ENCODE measurements at places on chromosomes 5 and 9.
A peak's percentile ranks its signal among the peaks of the same experiment; 100 is the strongest.

GRCh38 chr9:135030566-135031226 is 56.8 kb upstream of the OLFM1 start:
- no peak for DNase-seq

GRCh38 chr9:105168870-105169319 is 75.6 kb upstream of the SLC44A1 start:
- DNase-seq = no peak

DNA sequence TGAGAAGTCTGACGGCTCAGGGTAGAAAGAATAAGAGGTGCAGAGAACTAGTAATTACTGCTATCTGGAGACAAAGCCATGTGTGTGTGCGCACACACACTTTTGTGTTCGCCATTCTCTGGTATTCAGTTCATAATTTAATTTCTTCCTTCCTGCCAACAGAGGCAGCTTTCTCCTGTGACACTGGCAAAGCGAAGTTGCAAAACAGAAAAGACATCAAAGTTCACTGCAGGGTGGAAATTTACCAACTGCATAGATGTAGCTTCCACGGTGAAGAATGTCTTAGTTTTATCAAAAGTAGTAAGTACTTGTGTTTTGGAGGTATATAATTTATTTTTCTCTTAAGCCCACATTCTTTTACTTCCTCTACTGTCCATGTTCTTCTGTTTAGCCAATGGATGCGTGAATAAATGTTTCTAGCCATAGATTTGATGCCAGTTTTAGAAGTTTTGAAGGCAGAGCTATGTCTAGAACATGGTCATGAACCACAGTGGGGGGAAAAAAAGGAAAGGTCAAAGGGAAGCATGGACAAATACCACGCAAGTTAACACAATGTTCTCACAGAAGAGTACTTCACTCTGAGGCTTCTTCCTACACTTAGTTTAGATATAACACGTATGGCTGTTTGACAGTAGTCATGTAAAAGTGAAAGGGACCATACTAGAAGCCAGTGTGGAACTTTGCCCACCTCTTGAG is 536.5 kb upstream of the GRIA1 start:
- DNase-seq = no peak

DNA sequence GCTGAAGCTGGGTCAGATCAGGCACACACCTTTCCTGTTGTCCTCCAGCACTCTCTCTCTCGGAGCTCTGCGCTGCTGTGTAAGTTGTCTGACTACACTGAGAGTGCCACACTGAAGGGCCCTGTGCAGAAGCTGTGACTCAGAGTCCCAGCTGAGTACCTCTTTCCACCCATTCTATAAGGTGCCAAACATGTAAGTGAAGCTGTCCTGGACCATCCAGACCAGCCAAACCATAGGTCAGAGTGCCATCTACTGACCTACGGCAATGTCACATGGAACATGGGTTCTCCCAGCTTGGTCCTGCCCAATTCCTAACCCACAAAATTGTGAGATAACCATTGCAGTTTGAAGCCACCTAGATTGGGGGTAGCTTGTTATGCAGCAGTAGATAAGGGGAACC is 68.2 kb downstream of the ADCY2 start:
- DNase-seq = no peak

GRCh38 chr5:135430135-135430437 is 17.1 kb downstream of the DCANP1 start:
- no peak for DNase-seq

GRCh38 chr9:672851-673250 is 168.6 kb upstream of the DMRT1 start:
- DNase-seq = no peak

DNA sequence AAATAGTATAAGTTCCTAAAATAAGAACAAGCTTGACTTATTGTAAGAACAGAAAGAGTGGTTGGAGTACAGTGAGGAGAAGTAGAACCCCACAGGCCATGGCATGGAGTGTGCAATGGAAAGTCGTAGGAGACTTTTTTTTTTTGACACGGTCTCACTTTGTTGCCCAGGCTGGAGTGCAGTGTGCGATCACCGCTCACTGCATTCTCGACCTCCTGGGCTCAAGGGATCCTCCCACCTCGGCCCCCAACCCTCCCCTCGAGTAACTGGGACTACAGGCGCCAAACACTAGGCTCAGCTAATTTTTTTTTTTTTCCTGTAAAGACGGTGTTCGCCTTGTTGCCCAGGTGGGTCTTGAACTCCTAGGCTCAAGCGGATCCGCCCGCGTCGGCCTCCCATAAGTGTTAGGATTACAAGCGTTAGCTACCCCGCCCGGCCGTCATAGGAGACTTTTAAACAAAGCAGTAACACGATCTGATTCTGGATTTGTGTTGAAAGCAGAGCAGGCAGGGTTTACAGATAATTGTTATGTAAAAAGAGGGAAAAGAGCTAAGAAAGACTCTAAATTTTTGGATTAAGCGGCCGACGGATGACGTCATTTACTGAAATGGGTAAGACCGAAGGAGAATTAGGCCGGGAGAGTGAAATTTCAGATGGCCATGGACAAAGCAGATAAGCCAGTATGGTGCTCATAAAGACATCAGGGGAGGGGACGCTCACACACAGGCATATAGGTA is 752 bp downstream of the TSTD2 start:
- DNase-seq = peak; percentile 95

GRCh38 chr9:124708074-124708473 is 63.0 kb downstream of the NR6A1 start:
- no peak for DNase-seq

DNA sequence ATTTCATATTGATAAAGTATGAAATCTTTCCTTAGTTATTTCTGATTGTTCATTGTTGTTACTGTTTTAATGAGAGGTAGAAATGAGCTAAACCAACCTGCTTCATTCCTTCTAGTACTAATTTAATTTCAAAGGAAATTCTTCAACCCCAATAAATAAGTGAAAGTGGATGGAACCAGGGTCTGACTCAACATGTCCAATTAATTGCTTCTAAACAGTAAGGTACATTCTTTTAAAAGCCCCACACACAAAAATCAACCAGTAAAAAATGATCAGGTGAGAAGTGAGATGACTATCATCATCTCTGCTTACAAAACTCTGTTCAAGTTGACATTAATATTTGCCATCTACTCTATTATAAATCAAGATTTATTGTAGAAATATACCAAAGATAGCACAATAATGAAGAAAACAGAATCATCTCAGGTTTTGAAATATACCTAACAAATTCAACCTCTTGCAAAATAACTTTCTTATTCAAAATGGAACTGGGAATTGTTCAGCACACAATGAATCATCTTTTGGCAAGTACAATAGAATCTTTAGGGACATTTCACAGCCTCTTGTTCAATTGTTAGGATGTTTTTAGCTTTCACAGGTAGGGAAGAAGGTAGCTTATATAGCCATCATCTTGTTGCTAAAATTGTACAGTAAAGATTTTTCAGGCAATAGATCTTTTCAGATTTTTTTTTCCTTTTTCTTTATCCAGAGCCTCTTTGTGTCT is 114.5 kb downstream of the RPS23 start:
- no peak for DNase-seq

DNA sequence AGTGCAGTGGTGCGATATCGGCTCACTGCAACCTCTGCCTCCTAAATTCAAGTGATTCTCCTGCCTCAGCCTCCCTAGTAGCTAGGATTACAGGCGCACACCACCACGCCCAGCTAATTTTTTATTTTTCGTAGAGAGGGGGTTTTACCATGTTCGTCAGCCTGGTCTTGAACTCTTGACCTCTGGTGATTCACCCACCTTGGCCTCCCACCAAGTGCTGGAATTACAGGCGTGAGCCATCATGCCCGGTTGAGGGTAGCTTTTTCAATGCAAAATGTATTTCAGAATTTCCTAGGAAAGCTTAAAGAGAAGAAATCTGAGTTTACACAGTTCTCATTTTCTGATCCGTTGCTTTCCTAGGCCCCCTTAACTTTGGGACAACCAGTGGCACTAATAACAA is 15.7 kb downstream of the BDP1 start:
- no peak for DNase-seq

DNA sequence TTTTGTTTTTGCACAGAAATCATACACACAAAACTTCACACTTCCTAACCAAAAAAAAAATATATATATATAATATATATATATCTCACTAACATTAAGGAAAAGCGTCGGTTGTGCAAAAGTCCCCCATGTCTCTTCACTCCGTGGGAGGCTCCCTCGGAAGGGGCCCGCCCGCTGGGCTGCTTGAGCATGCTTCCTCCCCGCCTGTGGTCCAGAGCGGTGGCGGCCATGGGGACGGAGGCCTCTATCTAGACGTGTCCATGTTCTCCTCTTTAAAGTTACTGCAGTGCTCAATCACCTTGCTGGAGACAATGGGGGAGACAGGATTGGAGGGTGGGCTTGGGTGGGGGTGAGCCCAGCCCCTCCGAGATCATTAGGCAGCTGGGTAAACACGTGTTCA is 7.2 kb upstream of the ZDHHC12 start:
- DNase-seq = no peak

- DNase-seq = no peak
Measured at GRCh38 chr9:86521977-86522376, 167.8 kb upstream of the TUT7 start.

DNA sequence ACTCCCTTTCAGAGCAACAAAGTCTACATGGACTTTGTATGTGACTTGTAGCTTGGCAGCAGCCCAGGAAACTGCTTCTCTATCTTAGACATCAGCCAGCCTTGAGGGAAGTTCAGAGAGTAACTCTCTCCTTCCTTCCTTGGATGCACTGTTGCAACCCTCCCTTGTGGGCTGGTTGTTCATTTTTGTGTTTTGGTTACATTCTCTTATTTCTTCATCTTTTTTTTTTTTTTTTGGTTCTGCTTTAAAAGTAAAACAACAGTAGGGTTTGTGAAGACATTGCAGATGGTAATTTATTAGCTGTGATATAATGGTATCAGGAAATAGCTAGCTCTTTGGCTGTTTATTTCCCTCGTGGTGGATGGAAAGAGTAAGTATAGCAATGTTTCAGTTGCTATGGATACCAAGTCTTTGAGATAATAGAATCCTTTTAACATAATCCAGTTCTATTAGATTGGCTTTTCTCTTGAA is 97.9 kb upstream of the MAMDC2 start:
- no peak for DNase-seq

GRCh38 chr5:17620627-17621026 is 10.4 kb downstream of the TAF11L12 start:
- DNase-seq = no peak

- DNase-seq = no peak
Measured at GRCh38 chr5:94276751-94277150, 341.7 kb downstream of the KIAA0825 start.

- DNase-seq = no peak
Measured at GRCh38 chr9:129596541-129597331, 24.2 kb downstream of the C9orf50 start.

DNA sequence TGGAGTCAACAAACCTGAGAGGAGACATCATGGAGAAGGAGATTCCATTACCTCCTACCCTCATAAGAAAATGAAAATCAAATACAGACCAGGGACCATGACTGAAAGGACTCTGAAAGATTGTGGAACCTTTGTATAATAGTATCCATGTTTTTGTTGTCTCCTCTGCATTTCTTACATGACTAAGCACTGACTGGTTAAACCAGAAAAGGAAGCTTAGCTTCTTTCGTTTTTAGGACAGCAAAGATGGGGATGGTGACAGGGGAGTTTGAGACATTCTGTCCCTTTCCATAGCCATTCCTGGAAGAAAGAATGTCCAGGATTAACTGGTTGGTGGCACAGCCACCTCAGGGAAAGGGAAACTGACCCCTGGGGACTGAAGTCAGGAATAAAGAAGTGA is 22.2 kb downstream of the ITGA1 start:
- DNase-seq = no peak

GRCh38 chr9:137458194-137459151 is 661 bp downstream of the NSMF start:
- DNase-seq = no peak

DNA sequence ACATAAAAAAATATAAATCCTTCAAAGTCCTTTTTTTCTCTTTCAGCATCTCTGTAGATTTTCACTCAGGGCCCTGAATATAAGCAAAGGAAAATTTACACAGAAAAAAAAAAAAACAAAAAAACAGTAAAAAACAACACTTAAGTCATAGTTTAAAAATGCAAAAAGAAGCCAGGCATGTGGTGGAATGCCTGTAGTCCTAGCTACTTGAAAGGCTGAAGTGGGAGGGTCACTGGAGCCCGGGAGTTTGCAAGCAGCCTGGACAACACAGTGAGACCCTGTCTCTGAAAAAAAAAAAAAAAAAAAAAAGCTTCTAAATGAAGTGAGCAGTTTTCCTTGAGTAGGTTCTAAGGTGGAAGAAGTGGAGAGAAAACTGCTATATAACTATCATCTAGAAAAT is 55.0 kb upstream of the BNC2 start:
- no peak for DNase-seq

- DNase-seq = no peak
Measured at GRCh38 chr5:147452165-147452811, 57.6 kb downstream of the DPYSL3 start.

GRCh38 chr5:180133971-180134508 is 62.5 kb upstream of the RNF130 start:
- DNase-seq = no peak

- DNase-seq = no peak
Measured at GRCh38 chr9:120235081-120235480, 344.9 kb downstream of the CDK5RAP2 start.

- no peak for DNase-seq
Measured at GRCh38 chr9:85524531-85524930, 217.2 kb downstream of the AGTPBP1 start.

DNA sequence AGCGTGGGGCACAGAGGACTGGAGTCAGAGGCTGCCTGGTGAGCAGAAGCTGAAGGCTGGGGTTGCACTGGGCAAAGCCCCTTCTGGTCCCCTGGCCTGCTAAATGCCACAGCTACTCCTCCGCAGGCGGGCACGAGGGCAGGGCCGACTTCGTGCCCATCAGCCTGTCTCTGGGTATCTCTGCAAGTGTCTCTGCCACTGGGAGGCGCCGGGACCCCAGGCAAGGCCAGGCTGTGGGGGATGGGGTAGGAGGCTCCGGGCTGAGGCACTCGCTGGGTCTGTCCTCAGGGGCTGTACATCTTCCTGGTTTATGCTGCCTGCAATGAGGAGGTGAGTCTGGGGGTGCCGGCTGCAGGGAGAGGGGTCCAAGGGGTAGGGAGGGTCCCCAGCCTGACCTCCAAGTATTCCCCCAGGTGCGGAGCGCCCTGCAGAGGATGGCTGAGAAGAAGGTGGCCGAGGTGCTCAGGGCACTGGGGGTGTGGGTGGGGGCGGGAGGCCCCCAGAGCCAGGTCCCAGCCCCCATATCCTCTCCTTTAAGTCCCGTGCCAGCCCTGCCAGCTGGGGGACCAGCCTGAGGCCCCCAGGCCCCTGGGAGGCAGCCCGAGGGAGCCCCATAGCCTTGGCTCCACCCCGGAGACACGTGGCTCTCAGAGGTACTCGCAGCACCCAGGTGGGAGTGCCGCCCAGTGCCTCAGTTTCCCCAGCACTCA is 25.1 kb downstream of the ADGRD2 start:
- DNase-seq = no peak
